ENCODE measurements at places on chromosomes 7 and 10.

GRCh38 chr10:42960491-42960990 lies 116.3 kb upstream of the RET start:
- no peak for DNase-seq

GRCh38 chr7:74362266-74362665 lies 73.1 kb downstream of the CLIP2 start:
- no peak for DNase-seq

- DNase-seq = no peak
Observed at GRCh38 chr10:46253076-46254006, 33.5 kb upstream of the ANTXRL start.

- no peak for DNase-seq
Observed at GRCh38 chr7:151925446-151926335, 30.6 kb upstream of the GALNTL5 start.

GRCh38 chr7:42389697-42390096 lies 152.7 kb upstream of the GLI3 start:
- no peak for DNase-seq
